ENCODE measurements at places on chromosomes 13 and 19.

DNA sequence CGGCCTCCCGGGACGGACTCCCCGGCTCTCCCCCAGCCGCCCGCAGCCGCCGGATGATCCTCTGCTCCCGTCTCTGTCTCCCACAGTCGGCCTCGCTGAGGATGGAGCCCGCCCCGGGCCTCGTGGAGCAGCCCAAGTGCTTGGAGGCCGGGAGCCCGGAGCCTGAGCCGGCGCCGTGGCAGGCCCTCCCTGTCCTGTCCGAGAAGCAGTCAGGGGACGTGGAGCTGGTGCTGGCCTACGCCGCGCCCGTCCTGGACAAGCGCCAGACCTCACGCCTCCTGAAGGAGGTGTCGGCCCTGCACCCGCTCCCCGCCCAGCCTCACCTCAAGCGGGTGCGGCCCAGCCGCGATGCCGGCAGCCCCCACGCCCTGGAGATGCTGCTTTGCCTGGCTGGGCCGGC lies 6.8 kb downstream of the ADAT3 start:
- DNase-seq, result no peak

DNA sequence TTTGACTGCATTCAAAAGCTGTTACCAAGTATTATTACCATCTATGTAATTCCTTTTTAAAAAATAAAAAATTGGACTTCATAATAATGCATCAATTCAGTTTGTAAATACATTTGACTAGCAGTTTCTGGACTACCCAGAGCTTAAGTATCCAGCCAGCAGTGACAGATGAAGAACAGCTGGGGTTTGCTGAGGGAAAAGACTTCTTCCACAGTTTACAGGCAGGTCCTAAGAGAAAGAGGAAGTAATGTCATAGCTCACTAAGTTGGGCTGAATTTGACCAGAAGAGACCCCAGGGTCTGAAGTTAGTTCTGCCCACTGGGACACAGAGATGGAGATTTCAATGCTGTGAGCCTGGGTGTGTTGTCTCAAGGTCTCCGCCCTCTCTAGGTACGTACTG lies 96.4 kb downstream of the MBNL2 start:
- no peak for DNase-seq

DNA sequence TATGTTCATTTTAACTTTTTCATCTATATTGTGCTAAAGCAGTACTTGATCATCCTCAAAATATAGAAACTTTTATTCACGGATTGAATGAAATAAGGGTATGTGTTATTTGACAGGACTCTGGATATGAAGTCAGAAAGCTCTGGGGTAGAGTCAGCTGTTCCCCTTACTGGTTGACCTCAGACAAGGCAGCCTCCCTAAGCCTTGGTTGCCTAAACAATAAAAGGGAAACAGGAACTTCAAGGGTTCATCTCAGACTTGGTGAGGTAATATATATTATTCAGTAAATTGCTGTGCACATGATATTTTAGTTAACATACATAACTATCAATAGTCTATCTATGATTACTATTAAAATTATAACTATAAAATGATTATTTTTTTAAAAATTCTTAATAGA lies 13.6 kb downstream of the POLR1D start:
- DNase-seq, result no peak

DNA sequence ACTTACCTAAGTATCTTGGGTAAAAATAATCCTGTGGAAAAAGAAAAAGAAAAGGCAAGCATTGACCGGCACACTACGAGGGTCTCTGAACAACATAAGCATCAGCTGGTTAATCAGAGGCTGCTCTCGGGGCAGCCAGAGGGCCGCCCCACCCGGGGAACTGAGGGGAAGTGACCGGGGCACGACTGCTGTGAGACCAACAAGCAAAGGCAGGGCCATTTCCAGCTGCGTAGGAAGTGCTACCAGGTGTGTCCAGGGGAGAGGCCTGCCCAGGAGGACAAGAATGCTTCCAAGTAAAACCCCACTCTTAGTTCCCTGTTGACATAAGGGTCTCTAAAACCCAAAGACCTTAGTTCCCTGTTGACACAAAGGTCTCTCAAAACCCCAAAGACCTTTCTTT lies 15.9 kb downstream of the GAS6 start:
- DNase-seq, result no peak

DNA sequence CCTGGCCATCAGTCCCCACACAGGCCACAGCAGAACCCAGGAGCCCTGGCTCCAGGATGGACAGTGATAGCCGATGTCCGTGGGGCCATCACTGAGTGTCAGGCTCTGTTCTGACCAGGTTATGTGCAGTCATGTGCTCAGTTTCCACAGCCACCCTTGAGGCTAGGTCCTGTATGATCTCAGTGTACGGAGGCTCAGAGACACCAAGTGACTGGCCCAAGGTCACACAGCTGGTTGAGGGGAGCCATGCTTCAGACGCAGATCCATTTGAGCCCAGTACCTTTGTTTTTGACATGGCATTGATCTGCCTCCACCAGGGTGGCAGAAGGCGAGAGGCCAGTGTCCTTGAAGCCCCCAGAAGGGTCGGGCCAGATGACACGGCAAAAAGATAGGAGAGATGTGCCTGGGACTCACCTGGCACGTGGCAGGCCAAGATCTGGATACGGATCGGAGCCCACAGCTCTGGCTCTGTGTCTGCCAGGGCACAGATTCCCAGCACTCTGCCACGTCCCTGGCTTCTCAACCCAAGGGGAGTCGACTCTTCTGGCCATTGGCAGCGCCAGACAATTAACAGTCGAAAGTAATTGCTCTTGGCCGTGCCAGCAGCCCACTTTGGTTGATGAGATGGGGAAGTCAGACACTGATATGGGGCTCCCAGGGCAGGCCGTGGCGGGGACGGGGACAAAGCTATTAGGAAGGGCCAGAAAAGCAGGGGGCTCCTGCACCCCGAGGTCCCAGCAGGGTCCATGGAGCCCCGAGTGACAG lies 15.6 kb downstream of the EVI5L start:
- DNase-seq, result no peak

GRCh38 chr13:49527123-49527522 lies 31.4 kb downstream of the PHF11 start:
- no peak for DNase-seq

DNA sequence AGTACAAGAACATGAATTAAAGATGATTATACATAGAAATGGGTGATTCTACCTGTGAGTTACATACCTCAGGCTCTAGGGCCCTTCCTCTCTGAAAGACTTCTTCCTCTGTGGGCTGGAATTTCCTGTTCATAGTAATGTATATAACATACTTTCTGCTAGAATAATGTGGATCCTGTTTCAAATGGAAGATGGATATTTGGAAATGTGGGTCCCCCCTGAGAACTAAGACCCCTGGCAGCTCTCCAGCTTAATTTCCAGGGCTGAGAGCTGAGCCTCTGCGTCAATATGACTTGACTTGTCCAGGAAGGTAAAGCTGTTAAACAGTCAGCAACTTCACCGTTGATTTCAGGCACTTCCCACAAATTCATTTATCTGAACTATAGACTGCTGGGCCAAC lies 296.3 kb downstream of the NALCN start:
- DNase-seq, result no peak

DNA sequence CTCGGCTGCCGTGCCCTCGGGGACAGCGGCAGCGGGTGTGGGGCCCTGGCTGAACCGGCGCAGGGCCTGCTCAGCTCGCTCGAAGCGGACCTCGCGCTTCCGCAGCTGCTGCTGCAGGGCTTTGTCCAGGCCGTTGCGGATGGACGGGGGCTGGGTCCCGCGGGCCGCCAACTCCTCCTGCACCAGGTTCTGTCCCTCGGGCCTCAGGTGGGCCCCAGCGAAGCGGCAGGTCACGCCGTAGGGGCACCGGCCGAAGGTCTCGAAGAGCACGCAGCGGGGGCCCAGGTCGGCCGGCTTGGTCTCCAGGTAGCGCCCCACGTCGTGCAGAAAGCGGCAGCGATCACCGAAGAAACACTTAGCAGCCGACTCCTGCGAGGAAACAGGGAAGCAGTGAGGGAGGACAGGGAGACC lies 1.6 kb downstream of the DUS3L start:
- DNase-seq, result no peak

DNA sequence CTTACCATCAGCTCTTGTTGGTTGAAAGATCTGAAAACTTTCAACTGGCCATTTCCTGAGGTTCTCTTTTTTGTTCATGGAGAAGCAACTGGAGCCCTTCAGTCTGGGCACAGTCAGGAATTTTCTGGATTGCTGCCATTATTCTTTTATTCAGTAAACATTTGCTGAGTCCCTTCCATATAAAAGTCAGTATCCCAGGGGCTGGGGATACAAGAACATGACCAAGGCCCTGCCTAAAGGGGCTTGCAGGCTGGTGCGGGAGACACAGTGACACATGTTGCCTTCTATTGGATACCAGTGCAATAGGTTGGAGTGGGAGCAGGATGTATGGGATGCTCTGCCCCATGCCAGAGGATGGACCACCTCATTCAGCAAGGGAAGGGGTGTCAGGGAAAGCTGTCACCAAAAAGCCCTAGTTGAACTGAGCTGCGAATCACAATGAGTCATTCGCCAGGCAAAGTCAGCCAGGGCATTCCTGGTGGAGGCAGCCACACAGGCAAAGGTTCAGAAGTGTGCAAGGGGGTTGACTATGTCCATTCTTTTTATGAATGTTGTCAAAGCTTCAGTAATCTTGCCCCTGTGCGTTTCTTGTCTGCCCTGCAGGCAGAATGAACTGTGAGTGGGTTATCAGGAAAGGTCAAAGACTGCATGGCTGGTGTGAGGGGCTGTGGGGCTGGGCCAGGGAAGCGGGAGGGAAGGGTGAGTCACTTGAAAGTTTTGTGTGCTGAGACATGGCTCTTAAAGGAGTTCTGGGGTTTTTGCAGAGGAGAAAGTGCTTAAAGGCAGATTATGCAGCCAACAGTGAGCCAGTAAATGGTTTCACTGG lies 395.9 kb downstream of the KCNRG start:
- DNase-seq, result no peak

- peak; percentile 39 for DNase-seq
Measured at GRCh38 chr19:42276821-42277220, 7.8 kb downstream of the CIC start.

DNA sequence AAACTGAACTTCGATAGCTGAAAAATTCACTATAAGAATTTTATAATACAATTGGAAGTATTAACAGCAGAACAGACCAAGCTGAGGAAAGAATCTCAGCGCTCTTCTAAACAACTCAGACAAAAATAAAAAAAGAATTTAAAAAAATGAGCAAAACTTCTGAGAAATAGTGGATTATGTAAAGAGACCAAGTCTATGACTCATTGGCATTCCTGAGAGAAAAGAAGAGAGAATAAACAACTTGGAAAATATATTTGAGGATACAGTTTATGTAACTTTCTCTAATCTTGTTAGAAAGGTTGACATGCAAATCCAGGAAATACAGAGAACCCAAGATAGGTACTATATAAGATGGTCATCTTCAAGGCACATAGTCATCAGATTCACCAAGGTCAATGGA lies 25.4 kb downstream of the SLC25A15 start:
- no peak for DNase-seq

DNA sequence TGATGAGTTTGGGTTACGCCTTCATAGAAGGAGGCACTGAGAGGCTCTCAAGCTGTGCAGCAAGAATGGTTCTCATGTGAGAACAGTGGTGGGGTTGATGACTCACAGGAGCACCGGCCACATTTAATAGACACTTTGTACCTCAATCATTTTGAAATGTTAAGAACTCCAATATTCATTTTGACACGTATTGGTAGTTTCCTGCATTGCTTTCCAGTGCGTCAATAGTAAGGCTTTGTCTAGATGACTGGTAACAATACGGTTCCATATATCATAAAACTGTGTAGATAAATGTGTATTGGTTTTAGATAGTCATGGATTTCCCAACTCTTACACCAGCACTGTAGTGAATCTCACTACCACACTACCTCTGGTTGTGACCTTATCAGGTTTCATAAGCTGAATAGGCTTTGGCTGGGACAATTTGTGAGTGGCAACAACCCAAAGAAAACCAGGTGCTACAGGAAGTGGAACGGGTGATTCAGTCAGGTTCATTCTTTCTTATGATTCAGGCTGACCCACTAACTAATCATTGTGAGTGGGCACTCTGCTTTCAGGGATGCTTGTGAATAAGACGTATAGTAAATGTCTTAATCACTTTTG lies 362.6 kb downstream of the KLF5 start:
- DNase-seq, result peak; percentile 63

- DNase-seq, result no peak
Measured at GRCh38 chr13:85828094-85828684, 29.0 kb upstream of the SLITRK6 start.

DNA sequence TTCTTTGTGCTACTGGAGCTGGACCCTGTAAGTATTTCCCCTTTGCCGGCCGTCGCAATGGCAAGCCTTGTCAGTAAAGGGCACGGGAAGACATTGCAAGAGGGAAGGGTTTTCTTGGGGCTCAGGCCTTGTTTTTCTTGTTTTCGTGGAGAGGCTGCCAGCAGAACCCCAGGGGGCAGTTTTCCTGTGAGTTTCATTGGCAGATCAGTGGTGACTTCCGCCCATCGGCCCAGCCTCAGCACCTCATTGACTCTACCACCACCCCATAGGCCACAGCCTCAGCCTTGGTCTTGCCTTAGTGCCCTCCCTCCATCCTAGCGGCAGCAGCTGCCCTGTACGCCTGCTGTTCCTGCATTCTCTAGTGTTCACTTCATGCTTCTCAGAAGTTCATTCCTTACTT lies 61.5 kb downstream of the GJA3 start:
- DNase-seq, result no peak

GRCh38 chr19:7852851-7853769 lies 21.1 kb downstream of the PRR36 start:
- DNase-seq, result peak; percentile 68

DNA sequence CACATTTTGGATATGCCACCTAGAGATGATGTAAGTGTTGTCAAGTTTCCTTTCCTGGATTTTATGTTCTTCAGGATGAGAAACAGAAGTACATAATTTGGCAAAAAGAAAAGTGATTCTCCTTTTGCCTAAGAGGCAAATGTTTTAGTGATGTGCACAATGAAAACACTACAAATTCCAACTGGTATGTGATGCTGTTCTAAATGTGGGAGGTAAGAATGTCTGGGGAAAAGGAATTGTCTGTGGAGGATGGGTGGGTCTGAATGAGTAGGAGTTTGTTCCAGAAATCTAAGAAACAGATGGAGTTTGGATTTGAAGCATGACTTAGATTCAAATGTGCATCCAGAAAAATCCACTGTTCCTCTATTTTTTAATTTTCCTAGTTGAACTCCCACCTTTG lies 473.6 kb upstream of the SPRY2 start:
- no peak for DNase-seq

DNA sequence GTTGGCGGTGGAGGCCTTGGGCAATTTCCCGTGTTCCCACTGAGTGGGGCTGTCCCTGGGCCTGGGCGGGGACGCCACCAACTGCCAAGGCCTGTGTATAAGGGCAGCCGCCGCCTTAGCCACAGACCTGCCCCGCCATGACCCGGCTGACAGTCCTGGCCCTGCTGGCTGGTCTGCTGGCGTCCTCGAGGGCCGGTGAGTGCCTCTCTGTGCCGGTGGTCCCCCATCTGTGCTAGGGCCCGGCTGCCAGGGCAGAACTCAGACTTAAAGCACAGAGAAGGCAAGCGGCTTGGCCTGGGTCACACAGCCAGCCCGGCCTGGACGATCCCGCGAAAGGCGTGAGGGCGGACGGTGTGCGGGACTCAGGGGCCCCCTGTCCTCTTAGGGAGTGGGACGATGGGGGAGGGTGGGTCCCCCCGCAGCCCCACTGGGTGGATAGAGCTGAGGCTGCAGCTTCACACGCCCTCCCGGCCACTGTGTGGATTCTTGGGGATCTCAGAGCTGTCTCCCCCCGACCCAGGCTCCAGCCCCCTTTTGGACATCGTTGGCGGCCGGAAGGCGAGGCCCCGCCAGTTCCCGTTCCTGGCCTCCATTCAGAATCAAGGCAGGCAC lies at the start of gene AZU1:
Gene AZU1 (plus strand): TSS at position 128 of the 612 bp plus-strand sequence. CDS start 10 bp downstream, at position 138.
- DNase-seq, result no peak

- peak; percentile 6 for DNase-seq
Measured at GRCh38 chr19:23070353-23071146, 46.3 kb upstream of the ZNF730 start.
